Panc1 (cell line): ENCODE measurements at places on chromosomes 6 and 20. TPM values are rescaled to one million over a fixed set of nuclear protein-coding genes. Genes with fewer than 3 reads are reported as not detected.

DNA sequence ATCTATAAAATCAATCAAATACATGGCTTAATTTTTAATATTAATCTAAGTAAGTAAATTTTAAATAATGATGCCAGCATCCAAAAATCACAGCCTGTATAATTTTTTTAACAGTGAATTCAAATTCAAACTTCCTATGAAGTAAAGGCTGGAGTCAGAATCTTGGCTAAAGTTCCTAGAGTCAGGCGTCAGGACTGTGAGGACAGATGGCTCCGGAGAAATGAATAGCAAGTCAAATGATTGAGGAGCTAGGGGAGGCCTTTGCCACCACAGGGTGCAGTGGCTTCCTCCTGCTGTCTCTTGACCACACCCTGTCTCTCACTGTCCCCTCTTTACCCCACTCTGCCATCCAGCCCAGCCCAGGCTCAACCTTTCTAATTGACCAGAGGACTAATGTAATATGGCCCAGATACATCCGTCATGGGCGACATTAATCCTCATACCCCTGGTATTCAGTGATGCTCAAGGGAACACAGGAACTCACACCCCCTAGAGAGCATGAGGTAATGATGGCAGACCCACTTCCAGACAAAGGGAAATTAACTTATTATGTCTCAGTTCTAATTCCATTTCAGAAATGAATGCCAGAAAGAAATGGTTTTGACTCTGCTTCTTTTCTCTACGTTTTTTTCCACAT lies 53.4 kb downstream of the OPRM1 start:
- no peak for DNase-seq

- no peak for DNase-seq
Observed at GRCh38 chr20:37480919-37481318, 40.1 kb upstream of the NNAT start.

- no peak for DNase-seq
Observed at GRCh38 chr6:17101422-17102257, at the start of gene STMND1. STMND1 (plus strand) TSS chr6:17102050; CDS start chr6:17102258, 208 bp downstream.

Gene PACRG
- 0.59 TPM for total RNA-seq

Gene SCUBE3
- total RNA-seq, result 1.6 TPM

GRCh38 chr6:31158863-31159855 lies 770 bp downstream of the TCF19 start:
- DNase-seq, result no peak

Gene VSX1
- total RNA-seq, result 0.21 TPM

GRCh38 chr6:154139892-154140291 lies 100.9 kb downstream of the OPRM1 start:
- DNase-seq, result no peak

Gene SCAND1
- 59.6 TPM for total RNA-seq

Gene ANKRD66
- total RNA-seq, result not detected

- DNase-seq, result no peak
Observed at GRCh38 chr6:42727087-42727611, 4.8 kb upstream of the PRPH2 start.

Gene NHLRC1
- total RNA-seq, result 2.1 TPM

DNA sequence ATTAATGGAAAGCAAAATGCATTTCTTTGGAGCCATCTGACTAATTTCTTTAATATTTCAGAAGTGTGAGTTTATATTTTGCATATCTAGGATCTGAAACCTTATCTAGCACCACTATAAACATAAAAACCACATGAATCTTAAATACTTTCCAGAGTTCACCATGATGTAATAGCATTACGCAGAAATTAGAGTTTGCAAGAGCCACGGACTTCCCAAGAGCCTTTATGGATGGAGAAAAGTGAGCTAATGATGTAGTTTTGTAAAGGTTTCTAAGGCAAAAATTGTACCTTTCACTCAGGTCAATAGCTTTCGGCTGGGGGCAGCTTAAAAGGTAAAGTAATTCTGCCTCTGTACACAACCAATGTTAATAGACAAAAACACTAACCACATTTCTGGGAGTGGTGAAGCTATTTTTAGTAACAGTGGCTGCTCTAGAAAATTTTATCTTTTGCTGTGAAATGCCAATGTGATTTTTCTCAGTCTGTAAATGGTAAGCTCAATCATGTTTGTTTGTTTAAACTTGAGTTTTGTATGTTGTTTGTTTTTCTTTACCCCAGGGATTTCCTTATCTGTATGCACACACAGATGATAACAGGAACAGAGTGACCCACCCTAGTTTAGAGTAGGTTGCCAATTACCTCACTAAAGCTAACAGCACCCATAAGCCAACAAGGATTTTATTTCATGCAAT lies 80.5 kb downstream of the FILIP1 start:
- DNase-seq, result no peak

- no peak for DNase-seq
Observed at GRCh38 chr20:16844406-16844805, 96.2 kb downstream of the OTOR start.

Gene KCNG1
- 7.4 TPM for total RNA-seq

DNA sequence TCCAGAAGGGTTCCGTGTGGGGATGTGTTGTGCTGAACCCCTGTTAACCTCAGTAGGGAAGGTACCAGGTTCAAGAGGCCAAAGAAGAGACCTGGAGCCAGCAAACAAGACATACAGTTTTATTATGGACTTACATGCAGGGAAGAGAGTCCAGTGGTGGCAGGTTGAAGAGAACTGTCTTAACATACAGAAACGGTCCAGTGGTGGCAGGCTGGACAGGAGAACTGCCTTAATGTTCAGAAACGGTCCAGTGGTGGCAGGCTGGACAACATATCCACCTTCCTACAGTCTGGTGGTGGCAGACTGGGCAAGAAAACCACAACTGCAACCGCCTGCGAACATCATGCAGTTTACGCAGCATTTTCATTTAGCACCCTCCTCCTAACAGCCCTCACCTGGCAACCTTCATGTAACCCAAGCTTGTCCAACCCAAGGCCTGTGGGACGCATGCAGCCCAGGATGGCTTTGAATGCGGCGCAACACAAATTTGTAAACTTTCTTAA lies 75.9 kb downstream of the PHACTR3 start:
- no peak for DNase-seq

Gene GJA10
- total RNA-seq, result not detected

Gene UBE2C
- total RNA-seq, result 173 TPM

DNA sequence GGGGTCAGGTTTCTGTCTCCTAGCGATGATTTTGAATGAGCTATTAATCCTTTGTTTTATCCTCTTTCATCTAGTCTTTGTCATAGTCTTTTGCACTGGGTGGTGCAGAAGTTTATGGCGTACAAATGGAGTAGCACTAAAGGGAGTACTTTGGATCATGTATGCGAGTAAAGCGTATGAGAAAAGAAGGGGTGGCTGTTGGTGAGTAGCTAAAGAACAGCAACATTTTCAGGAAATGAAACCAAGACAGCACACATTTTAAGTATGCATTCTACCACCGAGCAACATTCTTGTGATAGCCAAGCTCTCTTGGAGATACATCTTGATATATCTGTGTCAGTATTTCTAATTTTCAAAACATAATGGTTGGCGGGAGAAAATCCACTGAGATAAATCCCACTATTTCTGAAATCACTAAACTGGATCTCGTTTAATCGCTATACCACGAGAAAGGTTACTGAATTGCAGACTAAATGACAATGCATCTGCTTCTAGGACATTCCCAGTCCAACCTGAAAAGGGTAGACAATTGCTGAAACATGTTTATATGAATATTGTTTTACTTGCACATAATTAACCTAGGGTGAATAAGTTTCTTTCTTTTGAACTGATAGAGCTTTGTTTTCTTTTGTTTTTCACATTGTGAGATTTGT lies 196.1 kb downstream of the TRIM27 start:
- DNase-seq, result no peak
